GM23248 (cell line): ENCODE measurements at places on chromosomes 3 and 15.

DNA sequence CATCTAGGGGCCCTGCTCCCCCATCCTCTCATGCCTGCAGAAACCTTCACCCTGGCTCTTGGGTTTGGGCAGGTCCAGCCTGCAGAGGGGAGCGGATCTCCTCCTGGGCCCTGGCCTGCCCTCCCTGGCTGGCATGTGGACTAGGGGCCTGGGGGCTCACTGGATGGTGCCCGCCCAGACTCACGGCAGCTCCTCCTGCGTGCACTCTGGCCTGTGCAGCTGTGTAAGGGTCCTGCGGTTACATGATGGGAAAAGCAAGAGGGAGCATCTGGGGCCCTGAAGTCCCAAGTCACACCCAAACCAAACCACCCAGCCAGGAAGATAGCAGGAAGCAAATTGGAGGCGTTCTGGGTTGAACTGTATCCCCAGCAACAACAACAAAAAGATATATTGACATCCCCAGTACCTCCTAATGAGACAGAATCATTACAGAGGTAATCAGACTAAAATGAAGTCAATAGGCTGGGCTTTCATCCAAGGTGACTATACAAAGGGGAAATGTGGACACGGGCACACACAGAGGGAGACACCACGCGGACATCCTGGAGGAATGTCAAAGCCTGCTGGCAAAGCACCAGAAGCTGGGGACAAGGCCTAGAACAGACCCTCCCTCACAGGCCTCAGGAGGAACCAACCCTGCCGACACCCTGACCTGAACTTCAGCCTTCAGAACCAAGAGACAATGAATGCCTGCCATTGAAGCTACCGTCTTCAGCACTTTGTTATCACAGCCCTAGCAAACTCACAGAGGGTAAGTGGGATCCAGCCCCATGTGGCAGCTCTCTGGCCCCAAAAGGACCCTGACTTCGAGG lies 10.4 kb upstream of the CLK3 start:
- H3K4me3 ChIP-seq = no peak overlapping the region
- no peak overlapping the region for H3K27ac ChIP-seq
- H3K4me1 ChIP-seq = no peaks in the 10 kb centered on the region
- H3K36me3 ChIP-seq = no peaks in the 10 kb centered on the region
- peak; percentile 30 for DNase-seq

- no peaks in the 10 kb centered on the region for H3K27me3 ChIP-seq
- no peaks in the 10 kb centered on the region for H3K36me3 ChIP-seq
- peak overlapping the region; percentile 63 for H3K27ac ChIP-seq
- DNase-seq = no peak
- H3K4me1 ChIP-seq = peaks cover 21% of the 10 kb centered on the region
Measured at GRCh38 chr3:184756151-184757021, 44.5 kb upstream of the MAGEF1 start.

DNA sequence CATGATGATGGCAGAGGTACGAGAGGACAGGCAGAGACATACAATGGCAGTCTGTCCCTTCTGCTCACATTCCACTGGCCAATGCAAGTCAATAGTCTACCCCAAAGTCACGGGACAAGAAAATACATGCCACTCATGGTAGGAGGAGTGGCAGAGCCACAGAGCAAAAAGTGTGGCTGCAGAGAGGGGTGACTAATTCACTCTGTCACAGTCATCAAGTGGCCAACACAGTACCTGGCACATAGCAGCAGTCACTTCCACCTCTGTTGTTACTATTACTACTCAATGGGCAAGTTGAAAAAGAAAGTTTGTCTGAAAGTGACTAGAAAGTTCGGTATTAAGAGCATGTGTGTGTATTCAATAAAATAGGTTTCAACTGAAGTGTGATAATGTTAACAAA lies 91.4 kb downstream of the SMAD3 start:
- H3K27me3 ChIP-seq = no peaks in the 10 kb centered on the region
- no peaks in the 10 kb centered on the region; the same call in 1 of the 2 replicates for H3K4me1 ChIP-seq
- no peak overlapping the region for H3K4me3 ChIP-seq
- H3K27ac ChIP-seq = no peak overlapping the region
- DNase-seq = no peak
- H3K36me3 ChIP-seq = peaks cover 11% of the 10 kb centered on the region; the same call in 1 of the 2 replicates

DNA sequence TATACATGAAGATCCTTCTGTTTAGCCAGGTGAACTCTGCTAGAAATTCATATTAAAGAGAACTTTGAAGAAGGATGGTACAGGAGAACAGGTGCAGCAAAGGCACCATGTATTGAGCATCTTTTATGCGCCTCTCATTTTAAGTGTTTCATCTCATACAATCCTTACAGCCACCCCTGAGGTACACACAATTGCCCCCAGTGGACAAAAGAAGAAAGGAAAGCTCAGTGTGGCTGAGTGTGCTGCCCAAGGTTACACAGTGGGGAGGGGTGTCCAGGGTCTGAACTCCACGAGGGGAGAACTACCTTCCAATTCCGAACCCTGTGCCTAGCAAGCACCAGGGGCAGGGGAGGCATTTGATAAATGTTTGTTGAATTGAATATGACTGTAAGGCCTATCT lies 98.6 kb downstream of the MECOM start:
- no peak for DNase-seq
- no peak overlapping the region for H3K4me3 ChIP-seq
- no peaks in the 10 kb centered on the region for H3K4me1 ChIP-seq
- H3K27me3 ChIP-seq = peaks cover 4% of the 10 kb centered on the region
- no peaks in the 10 kb centered on the region for H3K36me3 ChIP-seq

DNA sequence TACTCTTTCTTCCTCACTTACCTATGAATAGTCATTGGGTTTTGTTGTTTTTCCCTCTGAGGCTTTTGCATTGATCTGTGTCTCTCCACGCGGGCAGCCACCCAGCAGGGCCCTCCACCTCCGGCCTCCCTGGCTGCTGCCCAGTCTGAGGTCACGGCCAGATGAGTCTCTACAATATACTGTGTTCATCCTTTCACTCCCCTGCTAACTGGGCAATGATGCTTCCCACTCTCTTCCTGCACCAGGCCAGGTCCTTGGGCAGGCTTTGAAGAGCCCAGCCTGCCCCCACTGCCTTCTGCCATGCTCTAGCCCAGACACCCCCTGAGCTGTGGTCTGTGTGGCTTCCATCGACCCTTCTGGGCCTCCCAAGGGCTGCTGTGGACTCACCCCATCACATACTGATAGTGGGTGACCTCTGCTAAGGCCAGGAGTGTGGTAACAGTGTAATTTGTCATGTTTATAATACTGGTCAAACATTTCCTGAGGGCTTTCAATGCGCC lies 18.0 kb downstream of the PDIA5 start:
- no peaks in the 10 kb centered on the region for H3K27me3 ChIP-seq
- peaks cover 60% of the 10 kb centered on the region for H3K4me1 ChIP-seq
- H3K27ac ChIP-seq = no peak overlapping the region
- no peaks in the 10 kb centered on the region for H3K36me3 ChIP-seq

DNA sequence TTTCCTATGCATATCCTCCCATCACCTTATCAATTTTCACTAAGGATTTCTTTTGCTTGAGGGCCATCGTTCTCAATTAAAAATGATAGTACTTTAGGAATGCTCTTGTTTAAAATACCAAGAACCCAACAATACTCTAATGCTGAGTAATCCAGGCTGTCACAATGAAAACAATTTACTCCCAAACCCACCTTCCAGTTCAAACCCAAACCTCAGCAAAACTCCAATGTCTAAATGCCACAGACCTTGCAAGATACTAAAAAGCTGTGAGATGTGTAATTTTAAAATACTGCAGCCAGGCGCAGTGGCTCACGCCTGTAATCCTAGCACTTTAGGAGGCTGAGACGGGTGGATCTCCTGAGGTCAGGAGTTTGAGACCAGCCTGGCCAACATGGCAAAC lies 889.8 kb downstream of the ROBO1 start:
- H3K4me3 ChIP-seq = no peak overlapping the region
- peak; percentile 61 for DNase-seq
- H3K27ac ChIP-seq = 0 out of 2 replicates have a peak overlapping the region, but pooled peaks have one; percentile 9
- H3K36me3 ChIP-seq = no peaks in the 10 kb centered on the region
- H3K27me3 ChIP-seq = no peaks in the 10 kb centered on the region

- H3K27me3 ChIP-seq = no peaks in the 10 kb centered on the region; the same call in 1 of the 2 replicates
- DNase-seq = no peak
- H3K36me3 ChIP-seq = no peaks in the 10 kb centered on the region
- no peak overlapping the region for H3K27ac ChIP-seq
- H3K4me3 ChIP-seq = no peak overlapping the region
Measured at GRCh38 chr3:98014268-98014585, 20.9 kb downstream of the GABRR3 start.
